IPS DF 6.9 (cell line): ENCODE measurements at places on chromosomes 11 and 22.

GRCh38 chr22:20749453-20749852 lies 24.5 kb upstream of the SERPIND1 start:
- no peak for DNase-seq

DNA sequence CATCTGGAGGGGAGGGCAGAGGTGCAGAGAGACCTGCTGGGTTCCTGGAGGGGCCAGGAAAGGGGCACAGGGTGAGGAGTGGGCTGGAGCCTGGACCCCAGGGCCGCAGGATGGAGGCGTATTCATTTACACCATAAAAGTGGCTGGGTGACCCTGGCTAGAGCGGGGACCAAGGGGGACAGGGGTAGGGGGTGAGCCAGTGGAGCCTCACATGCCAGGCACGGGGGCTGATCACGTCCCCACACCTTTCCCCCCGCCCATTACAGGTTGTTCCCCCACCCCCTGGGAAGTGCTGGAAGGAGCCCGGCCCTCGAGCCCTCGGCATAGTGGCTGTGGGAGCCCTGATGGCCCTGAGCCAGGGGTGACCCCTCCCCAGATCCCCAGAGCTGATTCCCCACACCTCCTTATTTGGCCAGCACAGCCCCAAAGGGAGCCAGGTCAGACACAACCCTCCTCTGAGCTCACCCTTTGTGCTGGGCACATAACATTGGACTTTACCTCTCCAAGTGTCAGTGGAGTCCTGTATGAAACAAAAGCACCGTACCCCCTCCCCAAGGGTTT lies 781 bp downstream of the TCIRG1 start:
- no peak for DNase-seq

GRCh38 chr11:134657631-134658030 lies 245.6 kb upstream of the B3GAT1 start:
- DNase-seq, result no peak

- DNase-seq, result no peak
These were observed 98.6 kb downstream of the KIF18A start for GRCh38 chr11:28009388-28009787.

DNA sequence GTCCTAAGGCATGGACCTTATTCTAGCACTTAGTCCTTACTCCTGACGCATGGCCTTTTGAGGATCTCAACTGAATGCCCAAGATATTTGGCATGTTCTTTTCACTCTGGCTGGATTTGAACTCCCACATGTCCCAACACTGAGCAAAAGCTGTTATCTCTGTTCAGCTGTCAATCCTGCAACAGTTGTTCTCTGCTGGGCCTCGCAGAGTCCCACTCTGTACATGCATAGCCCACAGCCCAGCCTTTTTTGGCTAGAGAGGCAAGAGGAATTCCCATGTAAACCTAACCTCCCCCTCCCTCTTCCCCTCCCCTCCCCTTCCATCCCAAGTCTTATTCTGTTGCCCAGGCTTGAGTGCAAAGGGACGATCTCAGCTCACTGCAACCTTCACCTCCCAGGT lies 21.8 kb upstream of the DRG1 start:
- DNase-seq, result no peak

DNA sequence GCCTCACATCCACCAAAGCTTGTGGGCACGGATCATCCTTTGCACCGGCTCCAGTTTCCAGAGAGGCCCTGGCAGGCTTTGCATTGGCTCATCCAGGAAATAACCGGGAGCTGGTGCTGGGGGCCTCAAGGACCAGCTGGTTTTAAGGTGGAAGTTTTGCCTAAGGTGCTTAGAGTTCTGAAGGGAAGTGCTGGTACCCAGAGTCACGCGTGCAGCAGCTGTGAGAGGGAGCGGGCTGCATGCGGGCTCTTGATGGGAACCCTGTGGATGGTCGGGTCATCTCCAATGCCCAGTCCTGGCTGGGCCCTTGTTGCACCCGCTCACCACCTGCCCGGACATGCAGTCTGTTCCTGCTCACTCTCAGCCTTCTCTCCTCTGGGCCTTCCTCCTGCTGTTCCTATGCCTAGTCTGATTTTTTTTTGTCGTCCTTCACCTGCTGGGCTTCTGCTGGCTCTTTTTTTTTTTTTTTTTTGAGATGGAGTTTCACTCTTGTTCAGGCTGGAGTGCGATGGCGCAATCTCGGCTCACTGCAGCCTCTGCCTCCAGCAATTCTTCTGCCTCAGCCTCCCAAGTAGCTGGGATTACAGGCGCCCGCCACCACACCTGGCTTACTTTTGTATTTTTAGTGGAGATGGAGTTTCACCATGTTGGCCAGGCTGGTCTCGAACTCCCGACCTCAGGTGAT lies 24.0 kb upstream of the PRR5 start:
- DNase-seq, result no peak

GRCh38 chr22:42676059-42676607 lies 26.9 kb upstream of the CYB5R3 start:
- no peak for DNase-seq

GRCh38 chr22:44597616-44598015 lies 99.6 kb upstream of the RTL6 start:
- no peak for DNase-seq

DNA sequence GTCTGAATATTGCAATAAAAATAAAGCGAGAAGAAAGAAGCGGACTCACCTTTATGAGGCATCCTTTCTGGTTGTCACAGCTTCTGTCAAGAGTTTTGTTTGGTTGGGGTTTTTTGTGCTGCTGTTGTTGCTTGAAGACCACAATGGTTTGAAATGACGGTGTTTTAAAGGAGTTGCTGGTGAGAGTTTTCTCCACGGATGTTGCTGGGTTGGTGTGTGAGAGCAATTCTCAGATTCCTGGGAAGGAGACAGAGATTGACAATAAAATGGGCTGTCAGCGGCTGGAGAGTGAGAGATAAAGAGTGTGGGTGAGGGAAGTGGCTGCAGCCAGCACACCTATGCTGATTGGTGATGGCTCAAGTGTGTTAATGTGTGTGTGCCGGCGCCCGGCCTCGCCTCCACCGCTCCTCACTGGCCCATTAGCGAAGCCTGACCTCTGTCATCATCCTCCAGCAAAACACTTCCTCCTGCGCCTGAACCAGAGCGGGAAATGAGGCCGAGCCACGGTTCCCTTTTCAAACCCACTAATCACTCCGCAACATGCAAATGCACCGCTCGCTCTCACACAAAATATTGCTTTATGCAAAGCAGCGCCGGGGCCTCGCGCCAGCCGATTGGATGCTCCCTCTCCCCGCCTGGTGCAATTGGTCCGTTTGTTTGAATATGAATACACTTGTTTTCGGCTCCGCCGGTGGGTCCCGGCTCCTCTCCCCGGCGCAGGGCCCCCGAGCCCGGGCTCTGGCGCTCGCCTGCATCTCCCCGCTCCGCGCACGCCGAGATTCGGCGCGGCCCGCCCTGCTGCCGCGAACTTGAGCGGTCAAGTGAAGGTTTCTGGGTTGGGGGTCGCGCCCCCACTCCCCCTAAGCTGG lies at the start of gene PAX6:
Gene PAX6, minus strand, starts transcription at position 544 of the 869 bp plus-strand sequence. CDS start 4,911 bp downstream, outside the sequence.
- DNase-seq, result no peak

DNA sequence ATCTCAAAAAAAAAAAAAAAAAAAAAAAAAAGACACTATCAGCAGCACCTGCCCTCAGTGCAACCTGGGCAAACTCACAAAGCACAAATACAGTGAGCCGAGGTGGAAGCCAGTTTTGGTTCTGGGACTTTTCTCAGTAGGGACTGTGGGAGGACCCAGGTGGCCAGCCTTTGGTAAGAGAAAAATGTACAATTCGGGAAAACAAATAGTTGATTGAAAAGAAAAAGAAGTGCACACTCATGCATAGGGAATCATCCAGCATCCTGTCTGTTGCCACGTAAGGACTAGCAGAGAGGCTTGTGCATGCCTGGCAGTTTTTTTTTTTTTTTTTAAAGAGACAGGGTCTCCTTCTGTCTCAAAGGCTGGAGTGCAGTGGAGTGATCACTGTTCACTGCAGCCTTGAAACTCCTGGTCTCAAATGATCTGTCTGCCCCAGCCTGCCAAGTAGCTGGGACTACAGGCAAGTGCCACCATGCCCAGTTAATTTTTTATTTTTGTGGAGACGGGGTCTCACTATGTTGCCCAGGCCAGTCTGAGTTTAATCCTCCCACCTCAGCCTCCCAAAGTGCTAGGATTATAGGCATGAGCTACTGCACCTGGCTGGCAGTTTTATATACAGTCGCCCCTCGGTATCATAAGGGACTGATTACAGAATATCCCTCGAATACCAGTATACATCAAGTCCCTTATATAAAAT lies 36.7 kb downstream of the TPST2 start:
- DNase-seq, result no peak

- DNase-seq, result no peak
These were observed 29.0 kb upstream of the PHLDA2 start for GRCh38 chr11:2958251-2958650.

GRCh38 chr22:47198801-47199251 lies 436.4 kb downstream of the TBC1D22A start:
- DNase-seq, result no peak

DNA sequence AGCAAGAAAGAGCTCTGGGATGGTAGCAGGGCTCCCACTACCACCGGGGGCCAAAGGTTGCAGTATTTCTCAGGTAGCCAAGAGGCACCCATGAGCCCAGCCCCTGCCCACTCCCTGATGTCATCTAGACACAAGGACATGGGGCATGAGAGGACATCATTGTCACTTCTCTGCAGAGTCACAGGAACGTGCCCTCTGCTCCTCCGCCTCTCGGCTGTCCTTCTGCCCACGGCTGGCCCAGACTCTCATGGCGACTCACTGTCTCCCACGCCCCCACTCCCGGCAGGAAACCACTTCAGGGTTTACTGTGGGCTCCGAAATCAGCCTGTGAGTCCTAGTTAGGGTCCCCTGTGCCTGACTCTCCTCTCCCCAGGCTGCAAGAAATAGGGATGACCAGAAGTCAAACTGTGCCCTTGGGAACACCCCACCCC lies 1.8 kb upstream of the GAL start:
- DNase-seq, result no peak

DNA sequence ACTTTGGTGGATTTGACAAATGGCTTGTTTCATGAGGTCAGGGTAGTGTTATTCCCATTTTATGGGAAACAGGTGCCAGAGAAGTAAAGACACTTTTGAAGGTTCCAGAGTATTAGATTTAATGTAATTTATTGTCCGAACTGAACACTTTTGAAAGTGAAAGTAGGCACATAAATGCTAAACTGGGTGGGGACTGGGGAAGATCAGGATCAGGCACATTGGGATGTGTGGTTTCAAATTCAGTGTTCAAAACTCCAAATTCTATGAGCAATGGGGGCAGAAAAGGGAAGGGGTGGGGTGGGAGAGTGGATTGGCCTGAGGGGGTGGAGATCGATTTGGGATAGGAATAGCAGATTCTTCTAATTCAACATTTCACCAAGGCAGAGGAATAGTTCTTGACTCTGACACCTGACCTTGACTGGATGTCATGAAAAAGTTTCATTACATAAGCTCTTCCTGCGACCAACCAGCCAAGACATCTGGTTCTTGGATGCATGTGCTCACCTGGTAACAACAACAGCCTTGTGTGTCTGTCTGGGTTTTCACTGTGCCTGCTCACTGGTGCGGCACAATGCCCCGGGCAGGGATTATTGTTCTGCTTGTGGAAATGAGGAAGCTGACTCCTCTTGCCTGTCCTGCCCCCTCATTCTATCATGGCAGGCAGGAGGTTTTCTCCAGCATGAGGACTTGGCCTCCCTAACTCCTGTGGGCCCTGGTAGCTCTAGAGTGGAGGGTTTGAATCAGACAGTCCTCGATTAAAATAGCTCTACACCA lies 10.8 kb downstream of the PPFIBP2 start:
- DNase-seq, result no peak

- DNase-seq, result no peak
These were observed 2.6 kb downstream of the ACER3 start for GRCh38 chr11:76863196-76863777.

DNA sequence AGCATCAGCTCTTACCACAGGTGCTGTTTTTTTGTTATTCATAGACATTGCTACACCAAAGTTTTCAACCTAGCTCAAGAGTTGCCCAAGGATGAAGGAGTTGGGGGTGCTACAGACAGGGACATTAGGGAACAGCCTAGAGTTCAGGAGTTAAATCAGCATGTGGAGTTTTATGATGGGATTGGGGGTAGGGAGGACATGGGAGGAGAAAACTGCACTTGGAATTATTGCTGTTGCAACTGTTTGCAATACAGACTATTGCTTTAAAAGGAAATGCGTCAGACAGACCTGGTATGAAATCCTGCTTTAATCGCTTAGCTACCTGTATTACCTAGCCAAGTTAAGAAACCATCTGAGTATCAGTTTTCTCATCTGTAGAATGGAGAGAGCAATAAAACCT lies 6.3 kb downstream of the TMA7B start:
- DNase-seq, result no peak

- no peak for DNase-seq
These were observed 13.5 kb upstream of the LRP5 start for GRCh38 chr11:68298659-68299516.

- no peak for DNase-seq
These were observed 131.2 kb upstream of the MTMR2 start for GRCh38 chr11:96054870-96055705.

DNA sequence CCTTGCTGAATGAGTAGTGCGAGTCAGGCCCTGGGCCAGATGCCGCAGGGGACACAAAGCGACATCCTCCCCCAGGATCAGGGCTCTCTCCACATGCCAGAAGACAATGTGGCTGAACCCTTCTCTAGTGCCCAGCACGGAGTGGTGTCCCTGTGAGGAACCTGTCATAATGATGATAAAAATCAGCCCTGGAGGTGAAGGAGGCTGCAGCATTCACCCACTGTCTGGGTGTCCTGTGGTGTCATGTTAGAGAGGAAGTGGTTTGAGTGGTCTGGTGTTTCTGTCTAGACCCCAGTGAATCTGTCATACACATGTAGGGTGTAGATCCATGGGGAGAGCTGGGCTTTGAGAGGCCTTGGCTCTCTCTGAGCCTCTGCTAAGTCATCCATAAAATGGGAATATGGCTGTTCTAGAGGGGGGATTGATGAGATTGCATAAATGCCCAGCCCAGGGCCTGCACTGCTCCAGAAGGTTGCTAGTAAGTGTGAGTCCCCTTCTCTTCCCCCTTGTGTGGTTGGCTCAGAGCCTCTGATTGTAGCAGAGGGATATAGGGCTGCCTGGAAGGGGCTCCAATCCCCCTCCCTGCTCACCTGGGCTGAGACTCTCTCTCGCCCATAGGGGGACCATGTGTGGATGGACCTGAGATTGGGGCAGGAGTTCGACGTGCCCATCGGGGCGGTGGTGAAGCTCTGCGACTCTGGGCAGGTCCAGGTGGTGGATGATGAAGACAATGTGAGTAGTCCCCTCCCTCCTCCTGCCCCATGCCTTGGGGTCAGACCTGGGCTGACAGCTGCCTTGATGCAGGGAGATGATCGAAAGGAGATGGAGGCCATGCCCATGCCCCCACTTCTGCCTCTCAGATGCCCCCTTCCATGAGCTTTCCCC lies 14.3 kb downstream of the MYO7A start:
- no peak for DNase-seq

DNA sequence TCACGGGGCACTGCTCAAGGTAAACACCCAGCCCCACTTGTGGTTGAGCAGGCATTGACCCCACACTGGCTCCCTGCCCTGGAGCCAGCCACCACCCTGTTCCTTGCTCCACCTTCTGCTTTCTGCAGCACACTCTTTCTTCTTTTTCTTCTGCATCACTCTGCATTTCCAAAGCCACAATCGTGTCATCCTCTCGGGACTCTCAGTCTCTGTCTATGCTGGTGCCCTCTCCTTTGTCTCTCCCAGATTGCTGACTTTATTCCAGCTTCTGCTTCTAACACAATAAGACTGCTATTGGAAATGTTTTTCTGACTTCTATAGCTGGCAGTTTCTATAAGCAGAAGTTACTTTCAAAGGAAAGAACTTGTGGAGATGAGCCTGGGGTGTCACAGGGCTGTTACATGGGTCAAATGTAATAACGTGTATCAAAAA lies 14.4 kb downstream of the GRAP2 start:
- DNase-seq, result no peak
